ENCODE measurements at places on chromosomes 6 and 20.

GRCh38 chr20:2800521-2801285 lies at the start of gene CPXM1:
TSS of gene CPXM1 (minus strand) at chr20:2800627. CDS start at chr20:2800572, 55 bp downstream.
- no peak for DNase-seq

- DNase-seq = no peak
Measured at GRCh38 chr20:6108330-6108729, 14.5 kb downstream of the FERMT1 start.

DNA sequence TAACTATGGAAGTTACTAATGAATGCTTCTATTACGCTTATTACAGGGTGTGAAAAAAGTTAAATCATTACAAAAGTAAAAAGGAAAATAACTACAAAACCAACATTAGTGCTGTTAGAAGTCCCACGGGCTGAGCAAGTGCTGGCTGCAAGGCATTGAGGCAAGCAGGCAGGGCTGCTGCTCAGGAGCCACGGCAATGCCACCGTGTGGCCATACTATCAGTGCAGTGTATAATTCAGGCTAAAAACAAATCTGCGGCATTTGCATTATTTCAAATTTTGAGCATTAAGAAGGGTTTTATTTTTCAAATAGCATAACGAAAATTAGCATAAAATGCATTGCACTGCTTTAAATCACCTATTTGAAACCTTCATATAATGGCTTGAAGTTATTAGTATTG lies 17.1 kb downstream of the IFNGR1 start:
- DNase-seq = no peak

- DNase-seq = no peak
Measured at GRCh38 chr6:159831373-159831679, 31.2 kb downstream of the PNLDC1 start.

DNA sequence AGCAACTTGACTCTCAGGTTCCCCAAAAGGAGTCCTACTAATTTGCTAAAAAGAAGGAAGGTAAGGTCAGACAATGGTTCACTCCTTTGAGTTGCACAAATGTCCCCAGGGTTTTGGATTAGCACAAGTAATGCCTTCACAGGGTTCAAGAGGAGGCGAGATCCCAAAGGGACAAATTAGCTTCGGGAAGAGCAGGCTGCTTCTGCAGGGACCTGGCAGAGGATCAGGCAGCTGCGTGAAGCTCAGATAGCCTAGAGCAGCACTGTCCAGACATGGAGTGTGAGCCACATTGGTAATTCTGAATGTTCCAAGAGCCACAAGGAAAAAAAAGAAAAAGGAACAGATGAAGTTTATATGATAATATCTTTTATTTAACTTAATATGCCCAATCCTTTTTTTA lies 115.4 kb downstream of the CFAP61 start:
- DNase-seq = peak; percentile 82

- no peak for DNase-seq
Measured at GRCh38 chr20:21821358-21821757, 115.9 kb downstream of the PAX1 start.

GRCh38 chr6:50128420-50129005 lies 78.8 kb upstream of the DEFB112 start:
- DNase-seq = no peak
